ENCODE measurements at places on chromosomes 12 and 14.

- no peak overlapping the region for H3K4me3 ChIP-seq
- H3K4me1 ChIP-seq = peaks cover 2% of the 10 kb centered on the region
- no peaks in the 10 kb centered on the region for H3K36me3 ChIP-seq
- no peak for DNase-seq
- H3K27me3 ChIP-seq = peaks cover 36% of the 10 kb centered on the region
These were observed 15.5 kb upstream of the TSPAN9 start for GRCh38 chr12:3061501-3062215.

GRCh38 chr14:30573226-30573814 lies 14.4 kb downstream of the G2E3 start:
- H3K27ac ChIP-seq = no peak overlapping the region
- no peak overlapping the region for H3K4me3 ChIP-seq
- peaks cover 59% of the 10 kb centered on the region for H3K4me1 ChIP-seq
- peaks cover 33% of the 10 kb centered on the region for H3K36me3 ChIP-seq
- no peaks in the 10 kb centered on the region for H3K27me3 ChIP-seq

GRCh38 chr14:34538871-34539406 lies 562 bp downstream of the EAPP start:
- H3K27ac ChIP-seq = peak overlapping the region; percentile 99
- H3K36me3 ChIP-seq = peaks cover 2% of the 10 kb centered on the region
- peaks cover 31% of the 10 kb centered on the region for H3K4me1 ChIP-seq
- no peaks in the 10 kb centered on the region for H3K27me3 ChIP-seq
- H3K4me3 ChIP-seq = peak overlapping the region; percentile 99

- no peaks in the 10 kb centered on the region for H3K36me3 ChIP-seq
- H3K4me3 ChIP-seq = no peak overlapping the region
- no peaks in the 10 kb centered on the region for H3K4me1 ChIP-seq
- H3K27me3 ChIP-seq = peaks cover 12% of the 10 kb centered on the region
These were observed 43.3 kb downstream of the NCKAP5L start for GRCh38 chr12:49784756-49785409.

- peak; percentile 7 for DNase-seq
- no peaks in the 10 kb centered on the region for H3K36me3 ChIP-seq
- no peak within 1 kb of the TSS for H3K27ac ChIP-seq
These were observed at the start of gene WSCD2 for GRCh38 chr12:108129017-108129812. TSS of gene WSCD2 (plus strand) at chr12:108129288. CDS start at chr12:108195833, 66,545 bp downstream.

- DNase-seq = no peak
- no peaks in the 10 kb centered on the region for H3K27me3 ChIP-seq
- H3K4me1 ChIP-seq = no peaks in the 10 kb centered on the region
- H3K36me3 ChIP-seq = peaks cover 5% of the 10 kb centered on the region
- H3K27ac ChIP-seq = no peak overlapping the region
These were observed 93.9 kb upstream of the NCOR2 start for GRCh38 chr12:124661341-124661740.

DNA sequence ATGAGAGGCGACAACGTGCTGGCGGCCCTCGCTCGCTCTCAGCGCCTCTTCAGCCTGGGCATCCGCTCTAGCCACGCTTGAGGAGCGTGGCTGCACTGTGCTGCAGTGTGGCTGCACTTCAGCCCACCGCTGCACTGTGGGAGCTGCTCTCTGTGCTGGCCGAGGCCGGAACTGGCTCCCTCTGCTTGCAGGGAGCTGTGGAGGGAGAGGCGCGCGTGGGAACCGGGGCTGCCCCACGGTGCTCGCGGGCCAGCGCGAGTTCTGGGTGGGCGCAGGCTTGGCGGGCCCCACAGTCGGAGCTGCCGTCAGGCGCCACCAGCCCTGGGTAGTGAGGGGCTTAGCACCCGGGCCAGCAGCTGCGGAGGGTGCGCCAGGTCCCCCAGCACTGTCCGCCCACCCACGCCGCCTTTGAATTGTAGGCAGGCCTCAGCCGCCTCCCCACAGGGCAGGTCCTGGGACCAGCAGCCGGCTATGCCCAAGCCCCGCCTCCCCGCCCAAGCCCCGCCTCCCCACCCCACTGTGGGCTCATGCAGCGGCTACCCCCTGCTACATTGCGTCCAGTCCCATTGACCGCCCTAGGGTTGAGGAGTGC lies 974.2 kb downstream of the FSCB start:
- H3K27ac ChIP-seq = no peak overlapping the region
- H3K4me3 ChIP-seq = no peak overlapping the region
- DNase-seq = no peak
- H3K4me1 ChIP-seq = no peaks in the 10 kb centered on the region

DNA sequence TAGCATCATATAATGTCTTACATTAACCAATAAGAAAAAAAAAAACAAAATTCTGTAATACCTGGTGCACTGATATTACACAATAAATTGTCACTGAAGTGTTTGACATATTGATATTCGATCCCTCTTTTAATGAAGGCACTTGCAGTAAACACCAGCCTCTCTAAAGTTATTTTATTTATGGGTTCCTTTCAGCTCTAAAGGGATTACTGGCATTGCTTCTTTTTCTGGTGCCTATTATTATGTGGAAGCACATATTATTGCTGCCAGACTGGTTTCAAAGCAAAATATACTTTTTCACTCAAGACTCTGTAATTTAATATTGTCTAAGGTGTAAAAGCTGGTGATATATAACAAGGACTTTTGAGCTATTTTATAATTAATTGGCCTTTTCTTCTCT lies 1090.5 kb downstream of the TRHDE start:
- no peaks in the 10 kb centered on the region for H3K27me3 ChIP-seq
- no peak overlapping the region for H3K27ac ChIP-seq
- no peaks in the 10 kb centered on the region for H3K36me3 ChIP-seq
- no peaks in the 10 kb centered on the region for H3K4me1 ChIP-seq
- no peak overlapping the region for H3K4me3 ChIP-seq

DNA sequence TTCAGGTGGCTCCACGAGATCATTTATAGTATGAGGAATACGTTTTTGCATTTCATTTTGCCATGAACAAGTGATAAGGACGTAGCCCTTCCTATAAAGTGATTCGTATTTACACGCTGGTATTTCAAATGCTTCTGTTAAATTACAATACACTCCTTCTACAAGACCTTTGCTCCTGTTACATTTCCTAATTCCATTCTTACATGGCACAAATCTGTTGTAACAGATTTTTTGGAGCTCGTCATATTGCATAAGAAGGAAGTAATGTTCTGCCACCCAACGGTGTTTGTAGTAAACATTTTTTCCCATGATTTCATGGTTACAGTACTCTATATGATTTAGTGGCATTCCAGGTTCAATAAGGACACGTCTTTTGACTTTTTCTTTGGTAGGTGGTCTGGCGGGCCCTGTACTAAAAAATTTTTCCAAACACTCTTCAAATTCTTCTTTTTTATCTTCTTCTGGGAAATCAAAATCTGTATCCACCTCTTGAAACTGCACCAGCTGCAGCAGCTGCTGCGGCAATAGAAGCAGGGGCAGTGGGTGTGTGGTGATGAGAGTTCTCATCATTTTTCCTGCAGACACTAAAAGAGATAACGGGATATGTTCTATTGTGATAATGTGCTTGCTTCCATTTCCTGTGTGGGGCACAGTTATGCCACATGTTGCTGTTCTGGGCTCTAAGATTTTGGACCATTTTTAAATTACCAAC lies 4.2 kb downstream of the RNASE9 start:
- no peaks in the 10 kb centered on the region for H3K27me3 ChIP-seq
- DNase-seq = no peak
- no peak overlapping the region for H3K27ac ChIP-seq
- no peaks in the 10 kb centered on the region for H3K4me1 ChIP-seq

GRCh38 chr14:23665302-23666016 lies 29.3 kb downstream of the DHRS2 start:
- H3K27me3 ChIP-seq = no peaks in the 10 kb centered on the region
- DNase-seq = no peak
- no peak overlapping the region for H3K27ac ChIP-seq
- no peaks in the 10 kb centered on the region for H3K4me1 ChIP-seq
- H3K4me3 ChIP-seq = no peak overlapping the region

DNA sequence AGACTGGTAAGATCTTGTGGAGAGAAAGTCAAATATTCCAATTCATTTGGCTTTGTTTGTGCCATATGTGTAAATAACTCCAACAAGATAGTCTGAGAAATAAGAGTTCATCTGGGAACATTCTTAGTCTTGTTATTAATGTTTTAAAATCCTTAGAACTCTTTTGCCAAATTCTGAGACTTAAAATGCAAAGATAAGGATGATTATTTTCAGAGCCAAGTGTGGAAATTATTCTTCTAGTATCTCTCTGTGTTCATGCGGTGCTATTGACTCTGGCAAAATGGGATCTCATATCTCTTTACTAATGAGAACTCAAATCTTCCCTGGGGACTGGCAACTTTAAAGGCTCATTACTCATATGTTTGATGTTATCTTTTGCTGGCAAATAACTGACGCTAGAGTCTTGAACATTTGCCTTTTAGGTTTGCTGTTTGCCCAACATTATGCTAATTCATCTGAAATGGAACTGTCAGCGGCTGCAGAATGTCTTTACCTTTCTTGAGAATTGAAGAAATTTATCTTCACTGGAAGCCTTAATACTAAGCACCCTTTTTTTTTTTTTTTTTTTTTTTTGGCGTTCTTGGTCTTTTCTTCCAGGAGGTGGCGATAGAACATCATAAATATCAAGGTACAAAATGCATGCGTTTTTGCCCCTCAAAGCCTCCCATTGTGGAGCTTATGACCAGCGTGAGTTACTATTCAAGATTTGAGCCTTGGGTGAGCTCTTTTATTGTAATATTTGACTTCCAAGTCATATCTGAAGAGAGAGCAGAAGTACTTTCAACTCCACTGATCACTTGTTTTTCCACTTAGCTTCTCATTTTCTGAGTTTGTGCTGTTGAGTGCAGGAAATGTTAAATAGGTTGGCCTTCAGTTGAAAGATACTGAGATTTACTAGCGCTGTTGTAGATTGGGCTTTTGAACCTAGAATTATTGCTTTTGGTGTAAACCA lies 86.5 kb downstream of the CAND1 start:
- H3K36me3 ChIP-seq = no peaks in the 10 kb centered on the region
- H3K4me3 ChIP-seq = no peak overlapping the region
- H3K27ac ChIP-seq = no peak overlapping the region
- no peak for DNase-seq

GRCh38 chr14:39576736-39577135 lies 144.5 kb upstream of the FBXO33 start:
- H3K27me3 ChIP-seq = no peaks in the 10 kb centered on the region
- no peaks in the 10 kb centered on the region for H3K4me1 ChIP-seq
- H3K4me3 ChIP-seq = no peak overlapping the region
- no peak for DNase-seq
- no peak overlapping the region for H3K27ac ChIP-seq
- peaks cover 2% of the 10 kb centered on the region for H3K36me3 ChIP-seq

- DNase-seq = no peak
- no peak overlapping the region for H3K27ac ChIP-seq
- peak overlapping the region; percentile 52 for H3K4me3 ChIP-seq
- peaks cover 17% of the 10 kb centered on the region for H3K36me3 ChIP-seq
- peaks cover 44% of the 10 kb centered on the region for H3K4me1 ChIP-seq
- H3K27me3 ChIP-seq = no peaks in the 10 kb centered on the region
These were observed 253.7 kb downstream of the EFCAB11 start for GRCh38 chr14:89700801-89701200.

- no peaks in the 10 kb centered on the region for H3K27me3 ChIP-seq
- no peak overlapping the region for H3K4me3 ChIP-seq
- H3K27ac ChIP-seq = no peak overlapping the region
These were observed 160.7 kb upstream of the TMTC1 start for GRCh38 chr12:29944269-29945000.

DNA sequence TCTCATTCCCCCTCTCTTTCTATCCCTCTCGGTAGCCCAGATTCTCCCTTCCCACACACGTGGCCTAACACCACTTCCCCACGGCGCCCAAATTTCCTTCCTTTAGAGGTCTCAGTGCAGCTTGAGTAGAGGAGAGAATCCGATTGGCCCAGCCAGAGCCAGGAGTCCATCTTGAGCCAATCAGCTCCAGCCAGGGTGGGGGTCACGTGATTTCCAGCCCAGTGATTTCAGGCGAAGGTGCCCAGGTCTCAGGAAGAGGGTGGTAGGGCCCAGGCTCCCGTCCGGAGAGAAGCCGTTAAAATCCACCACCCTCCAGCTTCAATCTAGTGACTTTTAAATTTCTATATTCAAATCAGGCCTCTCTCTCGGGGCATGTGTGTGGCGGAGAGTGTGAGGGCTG lies 45.2 kb upstream of the MYL2 start:
- H3K27me3 ChIP-seq = peaks cover 28% of the 10 kb centered on the region
- H3K27ac ChIP-seq = no peak overlapping the region
- DNase-seq = no peak
- H3K36me3 ChIP-seq = no peaks in the 10 kb centered on the region

GRCh38 chr12:65335021-65335714 lies 56.7 kb downstream of the MSRB3 start:
- H3K4me1 ChIP-seq = no peaks in the 10 kb centered on the region
- peaks cover 24% of the 10 kb centered on the region for H3K27me3 ChIP-seq
- H3K27ac ChIP-seq = no peak overlapping the region
- no peak for DNase-seq
- no peaks in the 10 kb centered on the region for H3K36me3 ChIP-seq
- no peak overlapping the region for H3K4me3 ChIP-seq

DNA sequence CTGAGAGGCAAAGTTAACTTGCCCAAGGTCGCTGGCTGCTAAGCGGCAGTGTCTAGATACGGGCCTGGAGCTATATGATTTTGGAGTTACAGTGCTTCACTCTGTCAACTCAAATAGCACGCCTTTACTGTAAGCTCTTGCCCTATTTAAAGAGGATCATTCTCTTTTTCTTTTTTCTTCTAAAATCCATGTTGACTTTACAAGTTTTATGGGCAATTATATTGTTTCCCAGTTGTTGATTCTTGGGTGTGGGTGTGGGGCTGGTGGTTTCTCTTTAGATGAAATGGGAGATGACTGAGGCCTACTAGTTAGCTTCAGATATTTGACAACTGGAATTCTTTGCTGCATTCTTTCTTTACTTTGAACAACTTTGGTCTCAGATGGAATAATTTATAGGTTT lies 70.7 kb downstream of the C12orf75 start:
- H3K36me3 ChIP-seq = peaks cover 15% of the 10 kb centered on the region
- no peaks in the 10 kb centered on the region for H3K4me1 ChIP-seq
- H3K4me3 ChIP-seq = no peak overlapping the region
- H3K27me3 ChIP-seq = no peaks in the 10 kb centered on the region
- no peak overlapping the region for H3K27ac ChIP-seq
- DNase-seq = no peak

DNA sequence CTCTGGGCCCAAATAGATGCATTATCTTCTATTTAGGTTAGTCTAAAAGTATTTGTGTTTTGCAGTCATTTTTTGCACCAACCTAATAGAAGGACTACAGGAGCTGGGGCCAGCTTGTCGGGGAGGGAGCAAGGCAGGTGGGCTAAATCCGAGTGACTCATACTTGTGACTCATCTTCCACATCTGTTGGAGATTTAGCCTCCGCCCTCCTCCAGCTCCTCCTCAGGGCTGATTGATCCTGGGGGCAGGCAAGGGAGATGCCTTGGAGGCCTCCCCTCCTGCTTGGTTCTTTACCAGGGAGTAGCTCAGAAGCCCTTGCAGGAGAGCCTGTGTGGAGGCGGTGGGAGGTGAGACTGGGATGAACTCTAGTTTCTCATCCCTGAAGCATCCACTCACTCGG lies 27.9 kb downstream of the RHOF start:
- no peak overlapping the region for H3K4me3 ChIP-seq
- H3K27me3 ChIP-seq = no peaks in the 10 kb centered on the region
- no peak for DNase-seq
- no peaks in the 10 kb centered on the region for H3K4me1 ChIP-seq

Measured in activated naive CD8-positive, alpha-beta T cell treated with anti-CD3 and anti-CD28 coated beads for 36 hours (primary cell).